ENCODE measurements at places on chromosomes 11 and 22.

GRCh38 chr11:17449158-17449557 is 27.5 kb downstream of the ABCC8 start:
- no peaks in the 10 kb centered on the region for H3K4me1 ChIP-seq
- DNase-seq = no peak
- H3K27ac ChIP-seq = no peak overlapping the region
- no peak overlapping the region for H3K4me3 ChIP-seq

GRCh38 chr11:75579841-75580240 is 17.8 kb downstream of the SERPINH1 start:
- H3K27me3 ChIP-seq = peaks cover 2% of the 10 kb centered on the region
- H3K36me3 ChIP-seq = no peaks in the 10 kb centered on the region

DNA sequence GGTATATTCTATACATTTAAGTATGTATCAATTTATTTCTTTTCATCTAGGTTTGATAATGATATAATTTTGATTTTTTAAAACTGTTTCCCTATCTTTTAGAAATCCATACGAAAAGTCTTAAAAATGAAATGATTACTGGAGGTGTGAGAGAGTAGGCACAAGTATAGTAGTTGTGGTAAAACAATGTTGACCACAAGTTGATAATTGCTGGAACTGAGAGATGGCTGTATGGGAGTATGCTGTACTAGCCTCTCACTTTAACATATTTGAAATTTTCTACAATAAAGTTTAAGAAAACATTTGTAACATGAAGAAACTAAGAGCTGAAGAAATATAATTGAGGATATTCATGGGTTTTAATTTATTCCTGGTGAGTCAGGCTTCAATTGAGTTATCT is 30.0 kb downstream of the FSHB start:
- DNase-seq = no peak
- no peaks in the 10 kb centered on the region for H3K36me3 ChIP-seq
- H3K4me1 ChIP-seq = peaks cover under 1% of the 10 kb centered on the region

DNA sequence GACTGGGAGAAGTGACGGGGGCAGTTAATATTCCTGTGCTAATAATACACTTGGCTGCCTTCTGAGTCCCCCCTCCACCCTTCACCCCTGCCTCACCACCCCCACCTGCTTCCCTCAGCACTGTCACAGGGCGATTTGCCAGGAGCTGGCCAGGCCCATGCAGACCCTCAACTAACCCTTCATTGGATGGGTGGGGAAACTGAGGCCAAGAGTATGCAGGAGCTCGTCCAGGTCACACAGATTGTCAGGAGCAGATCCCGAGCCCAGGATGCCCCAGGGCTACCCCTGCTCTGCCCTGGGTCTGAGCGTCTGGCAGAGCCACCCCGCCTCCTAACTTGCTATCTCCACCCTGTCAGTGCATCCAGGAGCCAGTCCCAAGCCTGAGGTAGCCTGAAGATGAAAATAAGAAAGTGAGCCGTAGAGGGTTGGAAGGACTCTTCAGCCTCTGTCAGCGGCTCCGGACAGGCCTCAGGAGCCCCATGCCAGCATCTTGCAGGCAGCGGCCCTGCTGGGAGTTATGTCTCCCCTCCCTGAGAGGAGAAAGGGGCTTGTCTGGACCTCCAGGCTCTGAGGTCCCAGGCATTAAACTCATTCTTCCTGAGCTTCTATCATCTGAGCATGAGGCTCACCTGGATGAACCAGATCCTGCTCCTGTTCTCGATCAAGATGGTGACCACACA is 6.2 kb downstream of the TPBGL start:
- H3K27ac ChIP-seq = no peak overlapping the region
- no peak overlapping the region for H3K4me3 ChIP-seq
- H3K27me3 ChIP-seq = peaks cover 31% of the 10 kb centered on the region
- peak; percentile 22 for DNase-seq
- H3K4me1 ChIP-seq = peaks cover 5% of the 10 kb centered on the region

GRCh38 chr11:87110443-87111131 is 72.9 kb downstream of the TMEM135 start:
- H3K4me3 ChIP-seq = no peak overlapping the region
- no peak for DNase-seq
- peaks cover 2% of the 10 kb centered on the region for H3K4me1 ChIP-seq
- H3K36me3 ChIP-seq = peaks cover 22% of the 10 kb centered on the region

GRCh38 chr11:19963697-19964387 is 196.4 kb downstream of the DBX1 start:
- H3K36me3 ChIP-seq = no peaks in the 10 kb centered on the region
- H3K27ac ChIP-seq = no peak overlapping the region
- H3K27me3 ChIP-seq = peaks cover 23% of the 10 kb centered on the region

GRCh38 chr11:23359297-23359696 is 499.0 kb upstream of the CCDC179 start:
- H3K27ac ChIP-seq = no peak overlapping the region
- DNase-seq = no peak
- H3K27me3 ChIP-seq = no peaks in the 10 kb centered on the region
- no peaks in the 10 kb centered on the region for H3K4me1 ChIP-seq

DNA sequence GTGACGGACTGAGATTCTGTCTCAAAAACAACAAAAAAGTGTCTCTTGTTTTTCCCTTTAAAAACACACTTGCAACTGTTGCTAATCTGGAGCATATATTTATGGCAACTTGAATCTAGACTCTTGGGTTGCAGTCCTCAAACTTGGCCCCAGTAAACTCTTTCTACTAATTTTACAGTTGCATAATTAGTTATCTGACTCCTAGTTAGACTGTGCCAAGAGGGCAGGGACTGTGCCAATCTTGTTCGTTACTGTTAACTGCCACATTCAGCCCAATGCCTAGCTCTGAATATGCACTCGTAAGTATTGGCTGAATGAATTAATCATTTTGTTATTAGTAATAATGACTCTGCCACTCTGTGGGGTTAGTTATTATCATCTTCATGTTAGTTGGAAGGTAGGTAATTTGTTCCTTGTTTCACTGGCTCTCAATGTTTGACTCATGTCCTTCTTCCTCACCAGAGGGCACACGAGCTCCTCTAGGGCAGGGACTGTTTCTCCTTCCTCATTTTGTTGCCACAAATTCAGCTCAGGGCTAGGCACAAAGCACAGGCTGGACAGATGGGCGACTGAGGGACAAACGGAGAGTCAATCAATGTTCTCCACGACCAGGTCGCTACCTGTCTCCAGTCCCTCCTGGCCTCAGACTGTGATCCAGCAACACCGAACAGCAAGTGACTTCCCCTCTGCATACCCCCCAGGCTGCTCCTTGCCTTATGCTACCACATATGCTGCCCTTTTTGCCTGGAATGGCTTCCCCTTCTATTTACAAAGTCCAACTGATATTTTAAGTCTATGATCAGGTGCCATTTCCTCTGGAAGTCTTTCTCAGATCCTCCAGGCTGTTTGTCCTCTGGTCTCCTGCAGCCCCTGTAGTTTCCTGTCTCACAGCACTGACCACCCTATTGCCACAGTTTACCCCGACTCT is 9.0 kb downstream of the CLPB start:
- no peak overlapping the region for H3K4me3 ChIP-seq
- no peak overlapping the region for H3K27ac ChIP-seq
- peaks cover 18% of the 10 kb centered on the region for H3K4me1 ChIP-seq

DNA sequence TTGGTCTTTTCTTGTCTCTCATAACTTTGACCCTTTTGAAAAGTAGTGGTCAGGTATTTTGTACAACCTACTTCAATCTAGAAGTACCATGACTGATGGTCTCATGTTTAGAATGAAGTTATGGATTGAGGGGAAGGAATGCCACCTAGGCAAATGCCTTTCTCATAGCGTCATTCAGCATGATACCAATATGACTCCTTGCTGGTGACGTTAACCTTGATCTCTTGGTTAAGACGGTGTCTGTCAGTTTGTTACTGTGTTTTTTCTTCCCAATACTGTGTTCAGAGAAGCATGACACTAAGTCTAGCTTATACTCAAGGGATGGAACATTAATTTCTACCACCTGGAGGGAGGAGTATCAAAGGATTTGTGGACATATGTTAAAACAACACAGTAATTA is 130.9 kb downstream of the KIF18A start:
- DNase-seq = no peak
- no peak overlapping the region for H3K4me3 ChIP-seq
- H3K4me1 ChIP-seq = no peaks in the 10 kb centered on the region
- no peak overlapping the region for H3K27ac ChIP-seq
- H3K36me3 ChIP-seq = no peaks in the 10 kb centered on the region
- H3K27me3 ChIP-seq = no peaks in the 10 kb centered on the region

GRCh38 chr11:130431801-130432200 is 3.4 kb upstream of the ADAMTS8 start:
- no peaks in the 10 kb centered on the region for H3K36me3 ChIP-seq
- no peak for DNase-seq
- peaks cover 13% of the 10 kb centered on the region for H3K4me1 ChIP-seq
- H3K4me3 ChIP-seq = no peak overlapping the region
- peaks cover 36% of the 10 kb centered on the region for H3K27me3 ChIP-seq
- no peak overlapping the region for H3K27ac ChIP-seq

DNA sequence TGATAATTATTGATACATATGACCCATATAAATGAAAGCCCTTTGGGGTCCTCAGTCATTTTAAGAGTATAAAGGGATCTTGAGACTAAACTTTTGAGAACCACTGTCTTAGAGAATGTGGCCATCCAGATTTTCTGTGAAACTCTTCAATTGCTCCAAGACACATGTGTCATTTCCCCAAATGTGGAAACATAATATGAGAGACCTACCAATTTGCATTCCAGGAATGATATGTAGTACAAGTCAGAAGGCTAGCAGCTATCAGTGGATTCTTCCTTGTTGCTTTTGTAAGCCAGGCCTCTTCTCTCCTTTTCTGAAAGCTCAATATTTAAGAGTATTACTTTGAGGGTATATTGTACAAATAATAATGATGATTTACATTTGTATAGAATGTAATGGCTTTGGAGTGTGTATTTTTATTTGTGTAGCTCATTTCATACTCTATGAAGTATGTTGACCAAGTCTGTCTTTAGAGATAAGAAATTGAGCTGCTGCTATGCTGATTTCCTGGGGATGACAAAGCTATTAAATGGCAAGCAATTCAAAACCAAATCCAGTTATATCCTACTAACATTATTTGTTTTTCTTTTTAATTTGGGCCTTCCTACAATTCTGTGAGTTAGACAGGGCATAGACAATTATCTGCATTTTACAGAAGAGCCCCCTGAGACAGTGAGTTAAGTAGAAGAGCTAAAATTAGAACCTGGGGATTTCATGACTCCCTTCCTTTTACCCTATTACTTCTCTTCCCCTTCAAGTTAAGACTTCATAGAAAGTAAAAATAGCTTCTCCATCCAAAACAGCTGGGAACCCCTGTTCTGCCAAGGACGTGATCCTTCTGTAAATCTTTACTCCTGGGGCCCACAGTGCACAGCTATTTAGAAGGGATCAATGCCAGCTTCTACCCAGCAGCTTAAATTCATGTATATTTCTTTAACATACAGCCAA is 131.9 kb downstream of the WNT11 start:
- H3K27me3 ChIP-seq = no peaks in the 10 kb centered on the region
- no peaks in the 10 kb centered on the region for H3K4me1 ChIP-seq
- peaks cover 28% of the 10 kb centered on the region for H3K36me3 ChIP-seq
- DNase-seq = no peak
- H3K27ac ChIP-seq = no peak overlapping the region
- H3K4me3 ChIP-seq = no peak overlapping the region

- H3K4me1 ChIP-seq = no peaks in the 10 kb centered on the region
- H3K27ac ChIP-seq = no peak overlapping the region
- no peak for DNase-seq
- H3K4me3 ChIP-seq = no peak overlapping the region
- no peaks in the 10 kb centered on the region for H3K36me3 ChIP-seq
- no peaks in the 10 kb centered on the region for H3K27me3 ChIP-seq
Observed at GRCh38 chr11:38153985-38154384, 1555.9 kb upstream of the RAG2 start.

- peak; percentile 53 for DNase-seq
- H3K4me1 ChIP-seq = peaks cover 27% of the 10 kb centered on the region
- no peaks in the 10 kb centered on the region for H3K27me3 ChIP-seq
Observed at GRCh38 chr22:20810645-20811044, 36.7 kb downstream of the SERPIND1 start.

DNA sequence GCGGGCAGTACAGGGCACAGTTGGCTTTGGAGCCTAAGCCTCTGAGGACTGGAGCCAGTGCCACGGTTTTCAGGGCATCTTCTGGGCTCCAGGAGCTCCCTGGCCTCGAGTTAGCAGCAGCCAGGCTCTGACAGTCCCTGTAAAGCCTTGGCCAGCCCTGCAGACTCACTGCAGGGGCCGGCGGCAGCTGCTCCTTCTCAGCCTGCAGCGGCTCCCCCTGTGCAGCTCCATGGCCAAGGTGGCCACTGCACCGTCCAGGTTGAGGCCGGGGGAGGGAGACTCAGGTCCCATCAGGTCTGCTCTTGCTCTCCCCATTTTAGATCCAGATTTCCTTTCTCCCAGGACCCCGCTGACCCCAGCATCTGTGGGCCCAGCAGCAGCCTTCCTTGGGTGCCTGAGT is 1461.1 kb downstream of the BRD1 start:
- H3K4me3 ChIP-seq = no peak overlapping the region
- no peaks in the 10 kb centered on the region for H3K36me3 ChIP-seq
- H3K27me3 ChIP-seq = no peaks in the 10 kb centered on the region
- DNase-seq = no peak
- no peak overlapping the region for H3K27ac ChIP-seq
- no peaks in the 10 kb centered on the region for H3K4me1 ChIP-seq

DNA sequence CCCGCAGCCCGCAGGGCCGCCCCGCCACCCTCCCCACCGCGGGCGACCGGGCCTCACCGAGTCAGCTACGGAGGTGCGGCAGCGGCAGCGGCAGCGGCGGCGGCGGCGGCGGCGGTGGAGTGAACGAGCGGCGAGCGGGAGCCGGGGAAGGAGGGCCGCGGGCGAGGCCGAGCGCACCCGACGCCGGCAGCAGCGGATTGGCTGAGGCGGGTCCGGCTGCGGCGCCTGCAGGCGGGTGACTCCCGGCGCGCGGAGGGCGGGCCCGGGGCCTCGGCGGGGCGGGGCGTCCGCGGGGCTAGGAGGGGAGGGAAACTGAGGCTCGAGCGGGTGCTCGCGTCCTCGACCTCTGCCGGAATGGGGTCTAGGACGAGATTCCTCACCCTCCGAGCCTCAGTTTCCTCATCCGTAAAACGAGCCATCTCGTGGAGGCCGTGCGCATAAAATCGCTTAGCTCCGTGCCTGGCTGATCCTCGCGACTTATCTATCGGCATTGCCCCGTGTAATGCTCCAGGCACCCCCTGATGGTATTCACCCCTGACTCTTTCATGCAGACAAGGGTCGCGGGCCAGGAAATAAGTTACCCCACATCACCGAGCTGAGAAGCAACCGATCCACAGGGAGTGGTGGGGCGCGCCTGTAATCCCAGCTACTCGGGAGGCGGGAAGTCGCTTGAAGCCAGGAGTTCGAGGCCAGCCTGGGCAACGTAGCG is at the start of gene CPT1A:
CPT1A (minus strand) TSS at position 199 of the 709 bp plus-strand sequence. CDS start 26,442 bp downstream, outside the sequence.
- H3K36me3 ChIP-seq = peaks cover 7% of the 10 kb centered on the region
- H3K4me1 ChIP-seq = peaks cover 32% of the 10 kb centered on the region
- DNase-seq = peak; percentile 86
- peak within 1 kb of the TSS; percentile 97 for H3K4me3 ChIP-seq
- peaks cover 4% of the 10 kb centered on the region for H3K27me3 ChIP-seq
- H3K27ac ChIP-seq = peak within 1 kb of the TSS; percentile 92

- DNase-seq = no peak
- peaks cover 6% of the 10 kb centered on the region for H3K27me3 ChIP-seq
- H3K4me3 ChIP-seq = no peak overlapping the region
- H3K27ac ChIP-seq = no peak overlapping the region
- peaks cover 3% of the 10 kb centered on the region for H3K4me1 ChIP-seq
- H3K36me3 ChIP-seq = no peaks in the 10 kb centered on the region
Observed at GRCh38 chr11:47384498-47384897, 6.2 kb upstream of the SPI1 start.

- H3K27ac ChIP-seq = no peak overlapping the region
- no peak for DNase-seq
- H3K4me1 ChIP-seq = peaks cover 9% of the 10 kb centered on the region
Observed at GRCh38 chr22:24985826-24986214, 33.3 kb downstream of the KIAA1671 start.
